ENCODE measurements at places on chromosomes 1 and 21. TPM values are rescaled to one million over a fixed set of nuclear protein-coding genes. Genes with fewer than 3 reads are reported as not detected.

Gene RHD
- polyA plus RNA-seq, result not detected

Gene PADI3
- not detected for polyA plus RNA-seq

DNA sequence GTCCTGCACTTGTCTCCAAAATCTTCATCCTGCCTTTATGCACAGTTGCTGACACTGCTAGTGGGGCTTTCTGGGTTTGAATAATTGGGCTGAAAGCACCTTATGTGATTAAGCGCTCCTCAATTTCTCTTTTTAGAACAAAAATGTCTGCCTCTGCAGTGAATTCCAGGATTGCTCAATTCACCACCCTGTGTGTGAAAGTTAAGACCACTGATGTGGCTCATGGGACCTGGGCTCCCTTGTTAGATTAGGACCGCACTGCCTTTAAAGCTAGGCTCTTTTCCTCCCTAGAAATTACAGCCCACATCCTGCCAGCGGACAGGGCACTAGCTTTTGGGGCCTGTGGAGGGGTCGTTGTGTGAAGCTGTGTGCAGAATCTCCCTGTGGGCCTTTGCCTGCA is 18.8 kb downstream of the KIAA1614 start:
- DNase-seq, result no peak

DNA sequence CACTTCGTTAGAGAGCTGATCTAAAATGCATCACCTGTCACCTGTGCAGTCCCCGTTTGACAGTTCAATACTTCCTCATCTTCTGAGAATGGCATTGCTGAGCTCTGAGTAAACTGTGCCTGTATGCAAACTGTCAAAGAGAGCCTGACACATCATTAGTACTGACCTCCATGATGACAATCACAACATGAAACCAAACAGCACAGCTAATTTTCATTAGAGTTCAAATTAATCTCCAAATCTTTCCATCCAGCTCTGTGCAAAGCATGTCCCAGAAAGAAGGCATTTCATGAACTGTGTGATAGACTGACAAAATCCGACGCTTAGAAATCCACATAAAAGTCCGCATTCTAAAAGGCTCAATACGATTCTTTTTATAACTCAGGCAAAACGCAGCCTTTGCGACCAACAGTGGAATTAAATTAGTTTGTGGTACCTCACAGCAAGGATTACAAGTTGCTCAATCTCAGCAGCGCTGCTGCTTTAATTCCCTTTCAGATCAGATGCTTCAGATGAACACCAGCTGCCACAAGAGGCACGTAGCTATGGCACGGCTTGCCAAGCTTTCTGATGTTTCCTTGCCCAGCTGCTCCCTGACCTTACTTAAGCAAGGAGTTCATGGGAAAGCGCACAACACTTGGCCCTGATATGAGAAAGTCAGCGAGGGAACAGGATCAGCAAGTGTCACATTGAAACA is 765.5 kb upstream of the PRMT6 start:
- DNase-seq, result peak; percentile 84

DNA sequence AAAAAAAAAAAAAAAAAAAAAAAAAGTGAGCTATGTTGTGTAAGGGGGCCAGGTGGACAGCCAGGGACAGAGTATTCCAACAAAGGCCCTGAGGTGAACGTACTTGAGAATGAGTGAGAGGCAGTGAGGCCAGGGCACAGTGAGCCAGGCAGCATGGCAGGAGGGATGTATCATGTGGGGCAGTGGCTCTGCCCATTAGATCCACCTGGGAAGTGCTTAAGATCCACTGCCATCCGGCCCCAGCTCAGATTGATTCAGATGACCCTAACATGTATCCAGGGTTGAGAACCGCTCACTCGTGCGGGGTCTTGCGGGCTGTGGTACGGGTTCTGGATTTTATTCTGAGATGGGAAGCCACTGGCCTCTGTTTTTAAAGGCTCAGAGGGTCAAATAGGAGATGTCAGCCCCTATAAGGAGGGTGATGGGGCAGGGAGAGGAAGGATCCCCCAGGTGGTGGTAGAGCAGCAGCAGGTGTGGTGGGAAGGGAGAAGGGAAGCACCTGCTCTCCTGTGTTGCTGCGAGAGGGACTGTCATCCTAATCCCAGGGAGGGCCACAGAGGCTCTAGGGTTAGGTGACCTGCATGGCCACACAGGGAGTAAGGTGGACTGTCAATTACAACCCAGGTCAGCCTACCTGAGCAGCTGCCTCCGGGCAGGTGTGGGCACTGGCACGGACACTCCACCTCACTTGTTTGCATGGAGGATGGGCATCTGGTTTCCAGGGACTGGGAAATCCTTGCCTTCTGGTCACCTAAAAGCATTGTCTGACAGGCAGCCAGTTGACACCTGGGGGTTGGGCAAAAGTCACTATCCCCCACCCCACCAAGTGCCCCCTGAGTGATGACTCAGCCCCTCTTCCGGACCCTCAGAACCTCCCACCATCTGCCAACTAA is 31.6 kb downstream of the CDK18 start:
- no peak for DNase-seq

Gene FALEC
- polyA plus RNA-seq, result not detected

Measured in brain (organoid and tissue), 16 donors.